Stimulated activated naive CD8-positive, alpha-beta T cell treated with anti-CD3 and anti-CD28 coated beads, Interleukin-15, amount 100 ng/mL, for 72 hours (primary cell): ENCODE measurements at places on chromosomes 12 and 14.

DNA sequence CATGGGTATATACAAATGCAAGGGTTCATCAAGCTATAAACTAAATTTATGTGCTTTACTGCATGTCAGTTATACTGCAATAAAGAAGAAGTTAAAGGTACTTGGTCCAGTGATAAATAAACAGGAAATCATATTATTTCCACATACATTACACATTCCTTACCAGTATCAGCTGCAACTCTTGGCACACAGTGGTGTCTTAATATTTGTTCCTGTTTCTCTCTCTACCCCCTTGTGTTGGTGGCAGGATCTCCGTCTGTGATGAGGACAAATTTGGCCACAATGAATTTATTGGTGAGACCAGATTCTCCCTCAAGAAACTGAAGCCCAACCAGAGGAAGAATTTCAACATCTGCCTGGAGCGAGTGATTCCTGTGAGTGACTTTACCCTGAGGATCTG, 19.2 kb upstream of the OAS1 start:
- DNase-seq, result no peak

DNA sequence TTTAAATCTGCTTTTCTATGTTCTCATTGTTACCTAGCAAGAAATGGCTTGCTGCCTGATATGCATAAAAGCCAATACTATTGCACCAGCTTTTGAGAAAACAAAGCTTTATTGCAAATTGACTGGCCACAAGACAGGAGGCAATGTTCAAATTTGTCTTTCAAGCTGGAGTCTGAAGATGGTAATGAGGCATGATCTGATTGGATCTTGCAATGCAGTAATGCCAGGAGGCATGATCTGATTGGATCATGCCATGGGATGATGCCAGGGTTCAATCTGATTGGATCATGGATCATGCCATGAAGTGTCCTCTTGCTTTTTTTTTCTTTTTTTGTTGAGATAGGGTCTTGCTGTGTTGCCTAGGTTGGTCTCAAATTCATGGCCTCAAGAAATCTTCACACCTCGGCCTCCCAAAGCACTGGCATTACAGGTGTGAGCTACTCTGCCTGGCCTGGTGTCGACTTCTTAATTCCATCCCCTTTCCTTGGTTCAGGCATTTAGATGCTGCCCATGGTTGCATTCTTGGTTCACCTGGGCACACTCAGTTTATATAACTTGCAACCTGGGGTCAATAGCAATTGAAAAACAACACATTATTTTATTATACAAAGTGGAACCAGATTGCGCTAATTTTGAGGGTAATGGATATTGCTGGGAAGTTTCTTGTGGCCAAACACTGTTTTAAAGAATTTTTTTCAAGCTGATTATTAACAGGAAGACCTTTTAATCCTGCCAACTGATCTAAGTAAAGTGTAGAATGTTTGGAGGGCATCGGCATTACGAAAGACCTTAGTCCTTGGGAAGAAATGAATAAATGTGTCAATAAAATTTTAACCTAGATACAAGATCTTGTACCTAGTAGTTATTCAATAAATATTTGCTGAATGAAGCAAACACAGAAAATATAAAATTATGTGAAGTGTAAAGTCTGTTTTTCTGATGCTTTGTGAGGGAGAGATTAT, 38.8 kb downstream of the HSD17B6 start:
- no peak for DNase-seq

DNA sequence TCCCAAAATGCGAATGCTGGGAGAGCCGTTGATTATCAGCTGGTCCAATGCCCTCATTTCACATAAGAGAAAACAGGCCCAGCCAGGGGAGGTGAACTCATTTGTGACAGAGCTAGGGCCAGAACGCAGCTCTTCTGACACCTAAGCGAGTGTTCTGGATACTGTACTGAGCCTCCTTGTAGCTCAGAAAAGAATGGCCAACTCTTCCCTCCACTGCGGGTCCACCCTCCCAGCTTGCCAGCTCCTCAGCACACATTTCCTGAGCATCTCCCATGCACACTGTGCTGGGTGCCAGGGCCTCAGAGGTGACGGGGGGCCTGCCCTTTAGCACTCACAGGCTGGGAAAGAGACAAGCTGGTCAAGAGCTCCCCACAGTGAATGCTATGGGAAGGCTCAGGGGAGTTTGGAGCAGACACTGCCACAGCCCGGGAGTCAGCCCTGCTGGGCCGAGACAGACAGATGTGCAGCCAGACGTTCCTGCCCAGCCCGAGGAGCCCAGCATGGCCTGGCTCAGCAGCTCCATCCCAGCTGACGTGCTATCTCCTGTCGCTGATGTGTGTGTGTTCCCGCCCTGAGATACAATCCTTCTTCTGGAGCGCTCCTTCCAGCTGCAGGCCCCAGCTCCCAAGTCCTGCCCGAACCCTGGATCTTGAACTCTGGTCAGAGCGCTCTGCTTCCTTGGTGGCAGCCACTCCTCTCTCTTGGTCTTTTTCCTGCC, 3.5 kb downstream of the CMTM5 start:
- DNase-seq, result no peak

DNA sequence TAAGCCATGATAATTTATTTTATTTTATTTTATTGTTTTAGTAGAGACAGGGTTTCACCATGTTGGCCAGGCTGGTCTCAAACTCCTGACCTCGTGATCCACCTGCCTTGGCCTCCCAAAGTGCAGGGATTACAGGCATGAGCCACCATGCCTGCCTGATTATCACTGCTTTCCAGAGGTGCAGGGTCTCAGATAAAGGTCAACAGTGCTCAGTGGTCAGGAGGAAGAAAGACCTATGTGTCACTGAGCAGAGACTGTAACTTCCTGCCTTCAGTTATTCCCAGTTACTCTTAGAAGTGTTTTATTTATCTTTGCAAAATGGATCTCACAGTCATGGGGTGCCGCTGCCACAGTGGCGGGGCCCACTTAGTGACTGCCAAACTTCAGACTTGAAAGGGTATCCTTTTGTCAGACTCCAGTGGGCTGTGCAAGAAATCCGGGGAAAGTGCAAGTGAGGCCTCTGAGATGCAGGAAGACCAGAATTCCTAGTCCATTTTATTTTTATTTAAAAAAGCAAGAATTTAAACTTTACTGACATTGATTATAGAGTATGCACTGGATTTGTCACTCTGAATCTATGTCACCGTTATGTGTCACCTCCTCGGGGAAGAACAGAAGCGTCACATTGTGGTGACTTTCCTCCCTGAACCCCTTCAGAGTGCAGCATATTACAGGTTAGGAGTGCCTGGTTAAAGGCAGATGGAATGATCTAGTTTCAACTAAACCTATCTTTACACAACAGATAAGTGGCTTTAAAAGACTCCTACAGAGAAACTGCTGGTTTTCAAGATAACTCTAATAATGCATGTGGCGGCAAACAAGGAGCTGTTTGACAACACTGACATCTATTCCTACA, 59.1 kb upstream of the BICD1 start:
- no peak for DNase-seq

- DNase-seq, result no peak
These were observed 47.1 kb downstream of the SLC2A13 start for GRCh38 chr12:40058721-40059190.

GRCh38 chr12:111298582-111299436, 70.1 kb downstream of the PHETA1 start:
- DNase-seq, result peak; percentile 54

- DNase-seq, result no peak
These were observed 69.1 kb upstream of the HOXC13 start for GRCh38 chr12:53869500-53869899.

GRCh38 chr12:66804563-66804974, 125.7 kb upstream of the GRIP1 start:
- DNase-seq, result no peak

GRCh38 chr12:44507461-44507860, 368.7 kb downstream of the NELL2 start:
- no peak for DNase-seq

GRCh38 chr12:120573560-120573959, 7.6 kb downstream of the POP5 start:
- DNase-seq, result no peak

GRCh38 chr12:118238888-118239287, 103.0 kb downstream of the PEBP1 start:
- no peak for DNase-seq

DNA sequence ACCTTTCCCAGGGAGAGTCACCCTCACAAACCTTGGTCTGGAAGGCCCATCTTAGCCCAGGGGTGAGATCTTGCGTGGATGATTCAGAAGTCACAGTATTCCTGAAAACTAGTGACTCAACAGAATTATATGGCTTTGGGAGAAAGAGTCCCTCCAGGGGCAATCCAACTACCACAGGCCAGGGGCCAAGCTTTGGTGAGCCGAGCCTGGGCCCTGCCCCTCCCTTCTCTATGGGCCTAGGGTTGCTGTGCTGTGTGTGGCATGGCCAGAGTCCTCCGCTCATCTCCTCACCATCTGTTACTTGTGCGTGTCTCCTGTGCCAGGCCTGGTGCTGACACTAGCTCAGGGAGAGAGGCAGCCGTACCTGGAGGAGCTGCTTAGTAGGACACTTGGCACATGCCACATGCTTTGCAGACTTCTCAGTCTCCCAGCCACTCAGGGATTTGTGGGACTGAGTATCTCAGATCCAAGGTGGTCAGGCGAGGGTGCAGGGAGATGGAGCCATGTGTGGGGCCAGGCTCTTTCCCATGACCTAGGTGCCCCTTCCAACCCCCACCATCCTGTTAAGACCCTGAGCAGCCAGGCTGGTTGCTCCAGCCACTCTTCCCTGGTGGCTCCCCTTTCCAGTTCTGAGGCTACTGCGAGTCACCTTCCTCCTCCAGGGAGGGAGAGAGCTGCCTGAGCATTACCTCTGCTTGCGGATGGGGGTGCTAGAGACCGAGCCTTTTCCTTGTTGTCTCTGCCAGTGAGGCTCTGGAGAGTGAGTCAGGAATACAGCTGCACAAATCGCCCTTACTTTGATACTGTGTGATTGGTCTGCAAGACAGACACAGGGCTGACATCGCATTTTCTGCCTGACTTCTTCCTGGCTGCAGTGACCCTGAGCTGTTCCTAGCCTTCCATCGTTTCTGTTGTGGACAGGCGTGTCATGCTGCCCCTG, 94.1 kb downstream of the SLC25A47 start:
- DNase-seq, result no peak

DNA sequence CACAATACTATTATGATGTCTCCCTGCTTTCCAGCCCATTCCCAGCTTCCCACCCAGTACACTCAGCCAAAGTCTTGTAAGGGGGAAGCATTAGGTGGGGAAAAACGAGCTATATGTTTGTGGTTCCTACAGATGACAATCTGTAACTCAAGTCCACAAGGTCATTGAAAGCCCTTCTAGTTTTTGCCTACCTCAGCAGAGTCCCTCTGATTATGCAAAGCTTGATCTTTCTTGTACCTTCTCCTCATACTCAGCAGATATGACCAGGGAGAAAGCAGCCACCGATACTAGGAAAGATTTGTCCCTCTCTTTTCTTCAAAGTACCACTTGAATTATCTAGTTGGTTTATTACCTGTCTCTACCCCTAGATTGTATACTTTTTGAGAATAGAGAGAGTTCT, 10.6 kb downstream of the CMAS start:
- DNase-seq, result no peak
